SW480 (cell line): ENCODE measurements at places on chromosomes 7 and 10.

- DNase-seq, result peak; percentile 58
Observed at GRCh38 chr10:73413108-73413527, 740 bp downstream of the ANXA7 start.

DNA sequence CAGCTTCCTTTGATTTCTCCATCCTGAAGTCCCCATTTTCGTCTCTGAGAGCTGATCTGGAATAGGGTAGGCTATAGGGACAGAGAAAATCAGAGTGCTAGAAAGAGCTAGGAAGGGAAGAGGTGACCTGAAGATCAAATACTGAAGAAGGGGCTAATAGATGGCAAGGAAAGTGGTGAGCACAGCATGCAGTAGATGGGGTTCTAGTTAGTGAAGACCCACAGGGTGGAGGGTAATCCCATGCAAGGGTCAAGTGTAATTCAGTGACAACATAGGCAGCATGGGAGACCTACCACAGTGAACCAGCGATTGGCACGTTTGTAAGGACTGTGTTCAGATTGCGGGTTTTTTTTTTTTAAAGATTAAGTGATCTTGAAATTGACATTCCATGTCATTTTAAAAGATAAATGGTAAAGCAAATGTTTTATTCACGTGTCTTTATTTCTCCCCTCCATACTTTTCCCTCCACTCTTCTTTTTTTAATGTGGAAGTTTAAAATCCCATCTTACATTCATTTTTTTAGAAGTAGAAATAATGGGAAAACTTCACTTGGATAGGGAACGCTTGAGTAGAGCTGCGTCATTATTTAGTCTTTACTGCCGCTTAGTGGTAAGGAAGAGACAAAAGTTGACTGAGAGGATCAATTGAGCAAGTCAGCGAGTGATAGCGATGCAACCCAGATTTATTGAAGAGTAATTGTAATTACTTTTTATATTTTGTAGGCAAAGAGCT, 21.0 kb upstream of the ABI1 start:
- DNase-seq, result peak; percentile 77

- no peak for DNase-seq
Observed at GRCh38 chr7:150317748-150318444, 5.3 kb upstream of the LRRC61 start.

DNA sequence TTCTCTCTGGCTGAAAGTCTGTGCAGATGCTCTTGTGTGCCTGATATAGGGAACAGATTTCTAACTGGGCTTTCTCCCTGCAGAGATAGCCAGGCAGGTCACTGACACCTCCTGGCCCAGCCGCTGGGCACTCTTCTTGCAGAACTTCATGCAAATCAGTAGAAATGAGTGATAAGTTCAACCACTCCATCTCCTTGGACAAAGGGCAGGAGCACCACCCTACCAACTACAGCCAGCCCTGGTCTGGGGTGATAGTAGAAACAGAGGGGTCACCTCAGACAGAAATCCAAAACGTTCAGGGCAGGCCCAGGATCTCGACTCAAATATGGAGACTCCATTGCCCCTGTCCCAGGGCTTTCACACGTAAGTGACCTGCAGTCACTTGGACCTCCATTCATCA, 917.8 kb upstream of the ZNF722 start:
- DNase-seq, result no peak

- DNase-seq, result no peak
Observed at GRCh38 chr7:107446988-107447387, 22.9 kb upstream of the GPR22 start.

GRCh38 chr10:42962110-42962901, 114.6 kb upstream of the RET start:
- DNase-seq, result no peak

DNA sequence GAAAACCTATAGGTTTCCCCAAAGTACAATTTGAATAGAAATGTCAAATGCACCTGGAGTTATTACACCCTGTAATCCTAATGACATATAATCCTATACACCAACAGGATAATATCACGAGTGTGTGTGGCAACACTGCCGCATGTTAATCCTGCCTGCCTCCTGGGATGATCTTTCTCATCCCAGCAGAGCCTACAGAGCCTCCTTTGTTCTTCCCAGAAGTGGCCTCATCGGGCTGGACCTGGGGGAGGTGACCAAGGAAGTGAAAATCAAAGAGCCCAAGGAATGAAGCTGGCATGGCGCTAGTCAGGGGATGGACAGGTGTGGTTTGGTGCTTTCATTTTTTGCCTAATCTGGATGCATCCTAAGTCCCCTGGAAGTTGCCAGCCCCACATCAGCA, 29.5 kb upstream of the LEP start:
- DNase-seq, result peak; percentile 28

- DNase-seq, result peak; percentile 51
Observed at GRCh38 chr7:39950473-39951225, 593 bp downstream of the CDK13 start.

DNA sequence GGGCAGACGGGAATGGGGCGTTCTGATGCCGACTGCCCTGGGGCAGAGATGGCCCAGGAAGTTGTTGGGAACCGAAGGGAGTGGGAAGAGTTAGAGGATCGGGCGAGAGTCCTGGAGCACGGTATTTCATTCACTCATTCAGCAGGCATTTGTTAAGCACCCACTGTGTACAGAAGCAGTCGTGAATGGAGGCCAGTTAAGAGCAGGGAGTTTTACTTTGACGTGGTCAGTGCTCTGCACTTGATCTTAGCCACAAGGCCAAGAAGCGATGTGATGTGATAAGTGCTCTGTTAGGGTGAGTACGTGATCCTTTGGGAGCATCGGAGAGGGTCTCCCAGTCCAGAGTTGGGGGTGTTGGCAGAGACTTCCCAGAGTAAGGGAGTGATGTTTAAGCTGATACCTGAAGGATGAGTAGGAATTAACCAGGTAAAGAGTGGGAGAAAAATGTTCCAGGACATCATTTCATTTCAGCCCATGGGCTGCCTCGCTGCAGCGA, 890 bp downstream of the ZFYVE27 start:
- no peak for DNase-seq

- DNase-seq, result peak; percentile 62
Observed at GRCh38 chr7:134420424-134421125, 38.3 kb downstream of the AKR1B1 start.

- no peak for DNase-seq
Observed at GRCh38 chr10:43938810-43939209, 290.1 kb upstream of the ZNF32 start.

DNA sequence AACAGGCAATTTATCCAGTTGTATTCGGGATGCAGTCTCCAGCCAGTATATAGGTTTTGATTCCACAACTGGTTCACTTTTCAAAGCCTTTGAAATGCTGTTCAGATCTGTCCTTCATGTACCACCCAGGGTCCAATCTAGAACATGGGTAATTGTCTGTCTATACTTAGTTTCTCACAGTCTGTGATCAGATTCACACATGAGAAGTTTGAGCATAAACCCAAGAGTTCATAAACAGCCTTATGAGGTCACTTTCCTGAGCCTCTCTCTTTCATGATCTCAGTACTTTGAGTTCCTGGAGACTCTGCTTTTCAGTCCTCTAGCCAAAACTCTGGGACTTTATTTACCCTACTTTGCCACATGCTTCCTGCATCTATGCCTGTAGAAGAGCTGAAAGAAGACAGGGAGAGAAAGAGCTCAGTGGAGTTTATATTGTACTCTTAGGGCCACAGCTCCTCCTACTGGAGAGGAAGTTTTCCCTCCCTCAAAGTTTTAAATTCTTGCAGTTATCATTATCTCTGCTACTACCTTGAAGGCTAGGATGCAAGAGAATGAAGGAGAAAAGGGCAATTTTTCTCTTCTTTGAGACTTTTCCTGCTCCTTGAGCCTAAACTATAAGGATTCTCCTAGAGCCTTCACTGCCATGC, 172.0 kb downstream of the ZEB1 start:
- DNase-seq, result peak; percentile 7

GRCh38 chr7:90972906-90973550, 291.2 kb upstream of the FZD1 start:
- DNase-seq, result no peak

- no peak for DNase-seq
Observed at GRCh38 chr7:70312336-70312735, 714.1 kb downstream of the AUTS2 start.

- peak; percentile 78 for DNase-seq
Observed at GRCh38 chr10:102120142-102120990, at the start of gene LDB1. Gene LDB1 (minus strand): TSS chr10:102120368. CDS start chr10:102120110, 258 bp downstream.

- no peak for DNase-seq
Observed at GRCh38 chr7:40165216-40165615, 30.4 kb downstream of the SUGCT start.

DNA sequence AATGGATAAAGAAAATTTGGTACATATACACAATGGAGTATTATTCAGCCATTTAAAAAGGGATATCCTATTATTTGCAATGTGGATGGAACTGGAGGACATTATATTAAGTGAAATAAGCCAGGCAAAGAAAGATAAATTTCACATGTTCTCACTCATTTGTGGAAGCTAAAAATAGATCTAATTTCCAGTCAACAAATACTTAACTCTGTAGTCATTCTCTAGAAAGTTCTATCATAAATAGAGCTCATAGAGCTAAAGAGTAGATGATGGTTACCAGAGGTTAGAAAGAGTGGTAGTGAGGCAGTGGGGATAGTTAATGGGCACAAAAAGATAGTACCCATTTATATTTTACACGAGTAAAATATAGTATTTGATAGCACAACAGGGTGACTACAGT, 104.2 kb upstream of the SLC13A1 start:
- DNase-seq, result no peak

GRCh38 chr7:92567460-92567859, 22.7 kb downstream of the FAM133B start:
- DNase-seq, result no peak

- no peak for DNase-seq
Observed at GRCh38 chr7:70487428-70487827, 644.5 kb upstream of the GALNT17 start.

- no peak for DNase-seq
Observed at GRCh38 chr10:44831581-44831980, 79.6 kb upstream of the TMEM72 start.

DNA sequence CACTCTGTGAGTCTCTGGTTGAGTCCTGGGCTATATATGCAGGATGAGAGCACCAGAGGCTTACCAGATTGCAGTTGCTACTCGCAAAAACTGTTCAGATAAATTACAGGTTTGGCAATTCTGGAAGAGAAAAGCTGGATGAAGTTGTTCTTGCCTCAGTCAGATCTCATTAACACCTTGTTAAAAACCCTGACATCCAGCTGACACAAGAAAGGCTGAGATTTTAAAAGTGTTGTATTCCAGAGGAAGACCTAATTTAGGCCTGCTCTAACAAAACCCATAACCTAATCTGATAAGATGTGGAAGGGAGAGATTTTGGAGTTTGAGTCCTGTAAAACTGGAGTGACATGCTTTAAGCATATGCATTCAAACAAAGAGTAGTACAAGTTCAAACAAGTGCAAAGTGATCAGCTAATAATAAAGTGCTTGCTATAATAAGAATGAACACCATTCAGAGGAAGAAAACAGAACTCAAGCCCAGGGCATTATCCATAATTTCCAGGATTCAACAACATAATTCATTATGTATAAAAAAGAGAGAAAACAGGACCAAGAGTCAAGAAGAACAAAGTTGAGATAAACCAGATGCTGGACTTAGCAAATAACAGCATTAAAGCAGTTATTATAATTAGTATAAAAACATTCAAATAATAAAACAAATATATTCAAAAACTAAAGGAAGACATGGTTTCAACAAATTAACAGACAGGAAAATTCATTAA, 135.5 kb downstream of the CD36 start:
- no peak for DNase-seq

DNA sequence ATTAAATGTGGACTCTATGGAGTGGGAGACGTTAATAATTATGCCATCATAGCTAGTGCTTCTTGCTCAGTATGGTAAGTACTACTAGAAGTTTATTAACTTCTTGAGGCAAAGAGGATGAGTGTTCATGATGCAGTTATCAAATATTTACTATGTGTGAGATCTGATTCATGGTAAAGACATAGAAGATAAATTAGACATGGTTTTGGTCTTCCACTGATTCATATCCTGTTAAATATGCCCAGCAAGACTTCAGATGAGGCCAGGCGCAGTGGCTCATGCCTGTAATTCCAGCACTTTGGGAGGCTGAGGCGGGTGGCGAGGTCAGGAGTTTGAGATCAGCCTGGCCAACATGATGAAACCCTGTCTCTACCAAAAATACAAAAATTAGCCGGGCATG, 547.1 kb upstream of the ANKRD30A start:
- no peak for DNase-seq

- no peak for DNase-seq
Observed at GRCh38 chr7:147432079-147432478, 1158.5 kb upstream of the C7orf33 start.

GRCh38 chr10:101095550-101096213, 33.9 kb downstream of the KAZALD1 start:
- DNase-seq, result peak; percentile 88

- DNase-seq, result no peak
Observed at GRCh38 chr7:157744786-157745601, 408.2 kb downstream of the DNAJB6 start.

- no peak for DNase-seq
Observed at GRCh38 chr10:132960071-132960472, 17.7 kb upstream of the CFAP46 start.

DNA sequence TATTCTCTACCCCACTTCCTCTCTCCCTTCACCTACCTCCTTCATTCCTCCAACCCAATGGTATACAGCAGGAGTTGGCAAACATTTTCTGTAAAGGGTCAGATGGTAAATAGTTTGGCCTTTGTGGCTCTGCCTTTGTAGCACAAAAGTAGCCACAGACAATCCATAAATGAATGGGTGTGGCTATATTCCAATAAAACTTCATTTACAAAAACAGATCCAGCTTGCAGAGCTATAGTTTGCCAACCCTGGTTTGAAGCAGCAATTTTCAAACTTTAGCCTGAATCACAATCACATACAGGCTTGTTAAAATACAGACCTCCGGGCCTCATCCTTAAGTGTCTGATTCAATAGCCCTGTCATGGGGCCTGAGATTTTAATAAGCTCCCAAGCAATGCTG, 110.5 kb downstream of the CPEB3 start:
- no peak for DNase-seq

GRCh38 chr7:28479507-28479947, 67.2 kb downstream of the CREB5 start:
- DNase-seq, result no peak

GRCh38 chr7:134654104-134654775, 7.6 kb downstream of the BPGM start:
- no peak for DNase-seq
